Substantia nigra (tissue), 51 donors: ENCODE measurements at places on chromosomes 13 and 19.

- DNase-seq: no peak
These were observed 242.7 kb upstream of the IPO5 start for GRCh38 chr13:97710797-97711196.

- no peak for DNase-seq
These were observed 16.0 kb upstream of the CLN5 start for GRCh38 chr13:76975863-76976262.

DNA sequence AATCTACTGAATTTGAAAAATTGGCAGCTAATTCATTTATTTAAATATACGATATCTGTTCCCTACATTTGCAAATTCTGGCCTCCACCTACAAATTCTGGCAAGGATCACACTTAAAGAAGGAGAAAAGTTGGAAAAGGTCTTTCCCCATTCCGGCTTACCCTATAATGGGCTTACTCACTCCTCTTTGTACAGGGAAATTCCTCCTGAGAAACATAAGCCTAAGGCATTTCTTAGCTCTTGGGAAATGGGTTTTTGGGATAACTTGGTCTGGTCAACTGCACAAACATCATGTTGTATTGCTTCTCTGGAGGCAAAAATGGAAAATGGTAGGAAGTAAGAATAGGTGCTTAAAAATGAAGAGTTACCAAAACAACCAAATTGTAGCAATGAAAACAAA, 25.5 kb downstream of the KCTD12 start:
- DNase-seq: no peak

DNA sequence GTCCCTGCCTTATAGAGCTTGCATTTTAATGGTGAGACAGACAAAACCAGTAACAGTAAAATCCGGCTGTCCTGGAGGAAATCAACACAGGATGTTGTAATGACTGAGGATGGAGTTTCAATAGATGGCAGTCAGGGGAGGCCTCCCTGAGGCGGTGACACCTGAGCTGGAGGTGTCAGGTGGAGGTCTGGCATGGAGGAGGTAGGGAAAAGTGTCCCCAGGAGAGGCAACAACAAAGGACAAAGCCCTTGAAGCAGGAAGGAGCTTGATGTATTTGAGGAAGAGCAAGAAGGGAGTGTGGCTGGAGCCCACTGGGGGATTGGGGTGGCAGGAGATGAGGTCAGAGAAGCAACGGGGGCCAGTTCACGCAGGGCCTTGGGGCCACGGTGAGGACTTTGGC, 7.8 kb downstream of the GRIN2D start:
- no peak for DNase-seq

DNA sequence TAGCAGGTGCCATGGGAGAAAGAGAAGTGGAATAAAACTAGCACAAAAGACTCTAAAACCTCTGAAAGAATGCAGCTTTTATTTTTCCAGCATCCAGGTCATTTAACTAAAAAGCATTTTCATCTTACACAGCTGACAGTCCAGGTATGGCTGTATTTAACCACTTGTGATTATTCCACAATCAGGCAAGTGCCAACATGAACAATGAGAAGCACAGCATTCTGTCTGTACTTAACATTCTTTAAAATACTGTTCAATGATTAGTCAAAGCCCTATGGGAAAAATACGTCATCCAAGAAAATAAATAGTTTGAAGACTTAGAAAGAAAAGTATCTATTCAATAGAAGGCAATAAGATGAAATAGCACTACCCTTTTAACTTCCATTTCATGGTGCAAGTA, 246.9 kb downstream of the LIG4 start:
- DNase-seq: no peak
